ENCODE measurements at places on chromosomes 6 and 20.

- no peak for DNase-seq
Measured at GRCh38 chr6:135283926-135284325, 102.8 kb downstream of the MYB start.

DNA sequence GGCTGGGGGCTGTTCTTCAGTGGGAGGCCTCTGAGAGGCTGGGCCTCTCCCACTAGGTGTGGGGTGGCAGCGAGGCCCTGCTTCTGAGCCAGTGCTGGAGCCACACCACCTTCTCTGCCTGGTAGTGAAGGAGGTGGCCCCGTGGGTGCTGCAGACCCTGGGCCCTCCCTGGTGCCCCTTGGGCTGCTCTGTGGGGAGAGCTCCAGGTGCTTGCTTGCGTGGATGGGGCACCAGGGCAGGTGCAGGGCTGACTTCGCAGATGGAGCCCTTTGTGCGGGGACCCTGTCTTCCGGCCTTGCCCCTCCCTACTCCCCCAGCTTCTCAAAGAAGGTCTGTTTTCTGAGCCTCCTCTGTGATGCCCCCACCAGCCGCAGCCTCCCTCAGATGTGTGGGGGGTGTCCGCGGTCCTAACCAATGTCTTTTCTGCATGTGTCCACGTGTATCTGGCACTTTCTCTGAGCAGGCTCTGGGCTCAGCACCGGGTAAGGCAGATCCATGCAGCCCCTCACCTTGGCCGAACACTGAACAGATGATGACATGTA, 17.2 kb upstream of the MYT1 start:
- DNase-seq = no peak

DNA sequence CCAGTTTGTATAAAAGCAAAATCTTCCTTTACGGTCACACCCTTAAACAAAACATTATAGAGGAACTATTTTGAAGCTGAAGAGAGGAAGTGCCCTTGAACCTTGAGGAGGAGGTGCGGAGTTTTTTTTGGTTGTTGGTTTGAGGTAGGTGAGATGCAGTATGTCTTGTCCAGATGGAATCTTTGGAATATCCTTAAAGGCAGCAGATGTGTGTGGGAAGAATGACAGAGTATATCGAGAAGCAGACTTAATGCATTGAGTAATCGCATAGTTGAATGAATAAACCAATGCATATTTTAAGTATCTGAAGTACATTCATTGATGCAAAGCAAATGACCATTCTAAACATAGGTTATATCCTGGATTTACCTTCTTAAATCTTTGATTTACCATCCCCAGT, 49.9 kb downstream of the AIG1 start:
- no peak for DNase-seq

DNA sequence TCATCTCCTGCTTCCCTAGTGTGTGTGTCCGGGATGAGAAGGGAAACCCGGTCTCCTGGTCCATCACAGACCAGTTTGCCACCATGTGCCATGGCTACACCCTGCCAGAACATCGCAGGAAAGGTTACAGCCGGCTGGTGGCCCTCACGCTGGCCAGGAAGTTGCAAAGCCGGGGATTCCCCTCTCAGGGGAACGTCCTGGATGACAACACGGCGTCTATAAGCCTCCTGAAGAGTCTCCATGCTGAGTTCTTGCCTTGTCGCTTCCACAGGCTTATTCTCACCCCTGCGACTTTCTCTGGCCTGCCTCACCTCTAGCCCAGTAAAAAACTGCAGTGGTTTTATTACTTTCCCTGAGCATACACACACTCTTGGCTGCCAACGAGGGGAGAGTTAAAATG, 23.9 kb upstream of the C6orf141 start:
- no peak for DNase-seq

DNA sequence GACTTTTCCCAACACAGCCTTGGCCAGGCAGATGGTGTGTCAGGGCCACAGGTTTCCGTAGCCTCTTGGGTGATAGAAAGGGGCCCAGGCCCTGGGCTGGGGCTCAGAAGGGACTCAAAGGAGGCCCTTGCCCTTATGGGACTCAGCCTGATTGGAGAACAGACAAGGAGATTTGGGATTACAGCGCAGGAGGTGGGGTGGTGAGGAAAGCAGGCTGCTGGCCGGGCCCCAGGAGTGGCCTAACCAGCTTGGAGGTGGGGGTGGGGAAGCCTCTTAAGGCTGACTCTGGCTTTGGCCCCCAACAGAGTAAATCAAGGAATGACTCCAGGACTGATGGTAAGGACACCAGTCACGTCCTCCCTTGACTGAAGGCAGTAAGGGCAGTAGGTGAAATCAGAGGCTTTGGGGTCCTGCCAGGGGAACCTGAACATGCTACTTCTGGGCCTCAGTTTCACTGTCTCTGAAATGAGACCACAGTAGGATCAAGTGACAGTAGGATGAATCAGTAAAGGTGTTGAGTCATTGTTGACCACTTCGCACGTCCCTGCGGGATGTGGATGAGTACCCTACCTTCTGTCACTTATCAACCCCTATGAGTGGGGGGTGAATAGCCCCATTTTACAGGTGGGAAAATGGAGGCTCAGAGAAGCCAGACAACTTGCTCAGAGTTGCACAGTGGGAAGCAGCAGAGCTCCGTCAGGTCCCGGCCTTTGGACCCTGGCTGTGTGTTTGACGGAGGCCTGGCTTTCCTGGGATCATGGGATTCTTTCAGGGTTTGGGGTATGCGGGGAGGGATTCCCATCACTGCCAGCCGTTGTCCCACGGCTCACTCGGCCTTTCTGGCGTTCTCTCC, 4.5 kb downstream of the SNAI1 start:
- DNase-seq = no peak

DNA sequence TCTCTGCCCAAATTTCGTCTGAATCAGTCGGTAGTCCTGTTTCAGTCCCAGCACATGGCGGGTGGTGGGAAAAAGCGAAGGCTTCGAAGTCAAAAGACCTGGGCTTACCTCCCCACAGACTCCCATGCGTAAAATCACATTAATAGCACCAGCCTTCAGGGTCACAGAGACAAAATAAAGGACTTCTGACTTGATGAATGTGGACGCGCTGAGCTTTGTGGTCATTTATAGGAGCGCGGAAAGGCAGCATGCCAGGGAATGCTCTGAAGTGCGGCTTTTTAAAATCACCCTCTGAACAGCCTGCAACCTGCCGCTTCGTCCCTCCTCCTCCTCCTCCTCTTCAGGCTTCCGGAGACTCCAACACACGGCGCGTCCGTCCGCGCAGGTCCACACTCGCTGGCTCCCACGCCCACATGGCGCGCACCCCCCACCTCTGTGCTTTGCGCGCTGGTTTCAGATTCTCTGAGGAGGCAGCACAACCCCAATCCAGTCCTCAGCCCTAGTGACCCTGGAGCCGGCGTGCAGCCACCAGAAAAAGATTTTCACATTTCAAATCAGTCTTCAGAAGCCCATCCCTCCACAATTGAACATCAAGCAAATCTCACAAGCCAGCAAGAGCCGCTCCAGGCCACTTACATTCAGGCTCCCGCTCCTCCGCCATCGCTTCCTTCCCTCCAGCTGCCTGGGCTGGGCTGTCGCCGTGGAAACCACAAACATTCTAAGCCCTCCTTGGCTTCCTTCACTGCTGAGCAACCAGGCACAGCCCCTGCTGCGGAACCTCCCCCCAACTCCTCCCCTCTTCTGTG, at the start of gene C6orf118:
TSS of gene C6orf118 (minus strand) at position 680 of the 806 bp plus-strand sequence. CDS start at position 661, 19 bp downstream.
- peak; percentile 40 for DNase-seq

Data from mucosa of gallbladder (tissue), 1 donor.